Type B pancreatic cell (in vitro differentiated cells): ENCODE measurements at places on chromosomes 6 and 20. TPM values are rescaled to one million over a fixed set of nuclear protein-coding genes. Genes with fewer than 3 reads are reported as not detected.

DNA sequence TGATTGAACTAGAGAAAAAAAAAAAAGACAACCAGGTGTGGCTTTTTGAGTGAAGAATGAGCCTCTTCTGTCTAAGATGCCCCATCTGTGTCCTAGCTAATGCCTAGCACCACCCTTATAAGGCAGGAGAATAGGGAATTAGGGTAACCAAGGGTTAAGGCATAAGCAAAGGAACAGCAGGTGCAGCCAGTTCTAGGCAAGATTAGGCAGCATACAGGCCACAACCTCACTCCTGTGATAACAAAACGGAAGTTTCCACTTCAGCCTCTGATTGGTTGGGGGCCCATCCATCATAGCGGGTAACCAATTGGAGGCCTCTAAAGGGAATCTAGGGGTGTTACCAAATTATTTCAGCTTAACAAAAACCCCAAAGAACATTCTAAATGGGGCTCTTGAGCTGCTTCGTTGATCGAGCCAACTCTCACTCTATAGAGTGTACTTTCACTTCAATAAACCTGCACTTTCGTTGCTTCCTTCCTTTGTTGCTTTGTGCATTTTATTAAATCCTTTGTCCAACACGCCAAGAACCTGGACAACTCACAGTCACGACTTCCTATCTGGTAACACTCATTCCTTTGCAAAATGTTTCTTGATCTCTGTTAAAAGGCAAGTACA is 61.9 kb upstream of the TAGAP start:
- DNase-seq: peak; percentile 31

GRCh38 chr20:24086121-24086520 is 97.5 kb upstream of the GGTLC1 start:
- DNase-seq: no peak

DNA sequence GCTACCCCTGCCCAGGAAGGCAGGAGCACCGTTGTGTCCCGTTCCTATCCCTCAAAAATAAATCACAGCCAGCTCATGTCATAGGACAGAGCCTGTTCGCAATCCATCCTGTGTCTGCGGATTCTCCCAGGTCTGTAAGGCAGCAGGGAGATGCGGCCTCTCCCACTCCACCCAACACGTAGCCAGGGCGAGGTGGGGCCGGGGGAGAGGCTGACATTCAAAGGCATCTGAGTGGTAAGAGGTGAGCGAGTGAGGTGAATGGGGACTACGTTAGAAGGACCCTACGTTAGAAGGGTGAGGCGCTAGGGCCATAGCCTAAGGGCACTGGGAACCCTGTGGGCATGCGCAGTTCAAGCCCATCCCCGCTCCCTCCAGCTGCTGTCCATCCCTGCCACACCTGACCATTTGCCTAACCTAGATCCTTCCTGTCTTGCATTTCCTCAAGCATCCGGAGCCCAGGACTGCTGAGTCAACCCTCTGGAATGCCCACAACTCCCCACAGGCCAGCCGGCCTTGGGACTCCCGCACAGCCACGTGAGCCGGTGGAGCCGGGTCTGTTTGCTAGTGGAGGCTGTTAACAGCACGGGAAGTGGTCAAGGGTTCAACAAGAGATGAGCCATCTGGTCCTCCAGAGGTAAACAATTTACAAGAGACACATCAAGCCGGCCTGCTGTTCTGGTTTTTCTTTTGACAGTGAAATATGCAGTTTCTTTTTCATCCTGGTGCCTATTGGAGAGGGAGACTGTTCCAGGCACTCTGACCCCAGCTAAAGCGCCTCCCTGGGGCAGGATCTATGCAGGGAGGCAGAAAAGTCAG is 45.9 kb downstream of the RIPOR3 start:
- no peak for DNase-seq

DNA sequence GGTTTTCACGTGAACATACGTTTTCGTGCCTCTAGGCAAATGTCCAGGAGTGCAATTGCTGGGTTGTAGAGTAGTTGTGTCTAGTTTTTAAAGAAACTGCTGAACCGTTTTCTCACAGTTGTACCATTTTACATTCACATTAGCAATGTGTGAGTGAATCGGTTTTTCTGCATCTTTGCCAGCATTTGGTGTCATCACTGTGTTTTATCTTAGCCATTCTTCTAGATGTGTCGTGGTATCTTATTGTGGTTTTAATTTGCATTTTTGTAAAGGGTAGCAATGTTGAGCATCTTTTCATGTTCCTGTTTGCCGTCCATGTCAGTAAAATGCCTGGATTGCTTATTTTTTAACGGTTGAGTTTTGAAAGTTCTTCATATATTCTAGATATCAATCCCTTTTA is 10.2 kb downstream of the DOK5 start:
- no peak for DNase-seq

- no peak for DNase-seq
These were observed 33.2 kb downstream of the PLEKHG1 start for GRCh38 chr6:150632785-150633485.

DNA sequence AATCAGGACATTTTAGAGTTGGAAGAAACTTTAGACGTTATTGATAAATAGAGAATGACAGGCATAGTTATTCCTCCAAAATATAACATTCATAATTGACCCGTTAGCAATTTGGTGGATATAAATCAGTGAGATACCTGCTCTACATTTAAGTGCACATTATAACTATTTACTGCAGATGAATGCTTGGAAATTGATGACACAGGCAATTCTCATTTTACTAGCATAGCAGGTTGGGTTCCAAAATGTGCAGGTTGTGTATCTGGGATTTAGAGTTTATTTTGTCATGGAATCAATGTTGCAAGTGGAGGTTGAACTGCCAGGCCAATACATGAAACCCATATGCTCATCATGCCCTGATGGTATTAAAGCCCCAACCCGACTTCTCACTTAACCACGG is 44.4 kb upstream of the PROKR2 start:
- DNase-seq: no peak

- DNase-seq: no peak
These were observed 308.2 kb upstream of the PRND start for GRCh38 chr20:4413314-4414049.

DNA sequence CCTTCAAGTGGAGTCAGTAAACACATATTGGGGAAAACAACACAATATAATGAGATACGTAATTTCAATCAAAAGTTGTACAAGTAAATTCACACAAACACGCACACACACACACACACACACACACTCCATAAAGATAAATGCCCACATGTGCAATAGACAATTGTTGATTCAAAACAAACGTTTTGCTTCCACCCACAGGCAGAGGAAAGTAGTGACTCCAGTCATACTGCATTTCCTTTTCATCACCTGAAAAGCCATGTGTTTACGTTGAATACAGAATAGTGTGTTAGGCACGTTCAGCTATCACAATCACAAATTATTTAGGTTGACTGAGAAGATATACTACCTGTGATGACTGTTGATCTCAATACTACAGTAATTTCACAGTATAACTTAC is 443.8 kb upstream of the MANEA start:
- DNase-seq: no peak

DNA sequence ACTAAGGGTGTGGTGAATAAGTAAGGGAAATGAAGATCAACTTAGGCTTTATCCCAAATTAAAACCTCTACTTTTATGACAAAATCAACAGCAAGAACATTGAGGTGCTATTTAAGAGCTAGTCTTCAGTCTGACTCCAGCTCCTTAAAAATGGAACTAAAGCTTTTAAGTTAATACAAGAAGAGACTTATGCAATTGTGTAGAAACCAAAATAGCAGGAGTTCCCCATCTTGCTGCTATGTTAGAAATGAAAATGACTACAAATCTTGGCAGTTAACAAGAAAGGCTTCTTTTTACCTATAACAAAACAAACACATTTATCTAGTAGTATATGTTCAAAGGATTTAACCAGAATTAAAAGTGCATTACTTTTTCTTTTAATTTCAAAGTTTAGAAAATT is 25.7 kb downstream of the HMGN3 start:
- DNase-seq: no peak

DNA sequence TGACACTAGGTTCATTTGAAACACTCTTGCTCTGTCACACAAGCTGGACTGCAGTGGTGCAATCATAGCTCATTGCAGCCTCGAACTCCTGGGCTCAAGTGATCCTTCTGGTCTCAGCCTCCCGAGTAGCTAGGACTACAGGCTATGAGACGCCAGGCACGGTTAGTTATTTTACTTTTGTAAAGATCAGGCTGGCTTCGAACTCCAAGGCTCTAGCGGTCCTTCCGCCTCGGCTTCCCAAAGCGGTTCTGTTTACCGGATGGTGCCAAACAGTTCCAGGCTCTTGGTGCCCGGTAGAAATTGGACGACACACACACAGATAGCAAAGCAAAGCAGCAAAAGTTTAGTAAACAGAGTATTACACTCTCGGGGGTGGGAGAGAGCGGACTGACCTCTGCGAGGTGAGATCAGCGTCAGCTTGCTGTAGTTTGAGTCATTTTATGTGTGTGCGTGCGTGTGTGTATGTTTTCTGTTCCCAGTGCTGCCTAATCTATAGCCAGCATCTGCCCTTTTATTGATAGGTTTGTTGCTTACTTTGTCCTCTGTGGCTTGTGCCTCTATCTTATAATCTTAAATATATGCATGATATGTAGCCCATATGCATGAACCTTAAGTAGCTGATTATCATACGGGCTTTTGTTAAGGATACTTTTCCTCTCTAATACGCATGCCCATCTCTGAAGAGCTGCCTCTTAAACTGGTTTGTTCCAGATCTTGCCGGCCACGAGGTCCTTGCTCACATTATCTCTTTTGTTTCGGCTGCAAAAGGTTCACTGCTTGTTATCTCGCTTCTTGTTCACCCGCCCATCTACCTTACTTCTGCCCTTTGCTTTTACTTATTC is 75.2 kb downstream of the OR2B2 start:
- no peak for DNase-seq

DNA sequence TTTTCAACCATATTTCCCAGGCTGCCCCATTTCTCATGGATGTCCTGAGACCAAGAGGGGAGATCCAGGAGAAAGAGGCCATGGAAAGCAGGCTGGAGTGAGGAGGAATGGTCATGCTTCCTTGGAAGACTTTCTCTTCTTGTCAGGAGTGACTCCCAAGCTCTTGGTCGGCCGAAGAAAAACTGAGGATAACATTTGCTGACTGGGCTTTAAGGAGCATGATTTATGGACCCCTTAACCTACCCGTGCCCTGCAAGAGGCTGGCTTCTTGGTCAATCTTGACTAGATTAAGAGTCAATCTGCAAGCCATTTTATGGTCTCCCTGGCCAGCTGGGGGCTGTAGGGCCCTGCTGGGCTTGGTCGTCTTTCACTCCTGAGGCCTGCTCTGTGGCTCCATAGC is 22.8 kb downstream of the ADGRF4 start:
- no peak for DNase-seq

DNA sequence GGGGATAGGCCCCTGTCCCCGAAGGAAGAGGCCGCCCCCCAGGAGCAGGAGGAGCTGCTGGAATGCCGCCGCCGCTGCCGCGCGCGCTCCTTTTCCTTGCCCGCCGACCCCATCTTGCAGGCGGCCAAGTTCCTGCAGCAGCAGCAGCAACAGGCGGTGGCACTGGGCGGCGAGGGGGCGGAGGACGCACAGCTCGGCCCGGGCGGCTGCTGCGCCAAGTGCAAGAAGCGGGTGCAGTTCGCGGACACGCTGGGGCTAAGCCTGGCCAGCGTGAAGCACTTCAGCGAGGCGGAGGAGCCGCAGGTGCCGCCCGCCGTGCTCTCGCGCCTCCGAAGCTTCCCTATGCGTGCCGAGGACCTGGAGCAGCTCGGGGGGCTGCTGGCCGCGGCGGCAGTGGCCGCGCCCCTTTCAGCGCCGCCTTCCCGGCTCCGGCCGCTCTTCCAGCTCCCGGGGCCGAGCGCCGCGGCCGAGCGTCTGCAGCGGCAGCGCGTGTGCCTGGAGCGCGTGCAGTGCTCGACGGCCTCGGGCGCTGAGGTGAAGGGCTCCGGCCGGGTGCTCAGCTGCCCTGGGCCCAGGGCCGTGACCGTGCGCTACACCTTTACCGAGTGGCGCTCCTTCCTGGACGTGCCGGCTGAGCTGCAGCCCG is 630 bp downstream of the PPP1R3G start:
- DNase-seq: no peak

DNA sequence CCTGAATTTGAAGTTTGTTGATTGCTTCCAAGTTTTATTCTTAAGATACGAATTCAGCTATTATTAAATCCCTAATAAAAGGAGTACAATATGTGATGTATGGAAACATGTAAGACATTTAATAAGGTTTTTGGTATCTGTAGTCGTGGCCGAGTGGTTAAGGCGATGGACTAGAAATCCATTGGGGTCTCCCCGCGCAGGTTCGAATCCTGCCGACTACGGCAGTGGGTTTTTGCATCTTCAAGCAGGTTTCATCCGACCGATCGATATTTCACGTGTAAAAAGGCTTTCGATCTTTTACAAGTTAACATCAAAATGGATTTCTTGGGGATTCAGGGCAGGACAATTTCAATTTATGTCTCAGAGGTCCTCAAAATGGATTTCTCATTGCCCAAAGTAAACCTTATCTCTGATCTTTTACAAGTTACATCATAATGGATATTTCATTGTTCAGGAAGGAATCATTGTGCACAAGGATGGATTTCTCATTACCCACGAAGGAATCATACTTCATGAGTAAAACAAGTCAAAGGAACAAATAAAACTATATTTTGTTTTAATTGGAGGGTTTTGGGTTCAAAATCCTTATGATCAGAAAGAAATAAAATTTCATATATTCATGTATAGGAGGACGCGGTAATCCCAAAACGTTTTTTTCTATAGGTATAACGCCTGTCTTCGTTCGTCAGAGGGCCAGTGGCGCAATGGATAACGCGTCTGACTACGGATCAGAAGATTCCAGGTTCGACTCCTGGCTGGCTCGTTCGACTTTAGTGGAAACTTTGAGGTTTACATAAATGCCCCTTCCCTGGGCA is 37.3 kb upstream of the BTN3A2 start:
- peak; percentile 77 for DNase-seq

- DNase-seq: no peak
These were observed 321.1 kb upstream of the SULF2 start for GRCh38 chr20:48106428-48106827.

DNA sequence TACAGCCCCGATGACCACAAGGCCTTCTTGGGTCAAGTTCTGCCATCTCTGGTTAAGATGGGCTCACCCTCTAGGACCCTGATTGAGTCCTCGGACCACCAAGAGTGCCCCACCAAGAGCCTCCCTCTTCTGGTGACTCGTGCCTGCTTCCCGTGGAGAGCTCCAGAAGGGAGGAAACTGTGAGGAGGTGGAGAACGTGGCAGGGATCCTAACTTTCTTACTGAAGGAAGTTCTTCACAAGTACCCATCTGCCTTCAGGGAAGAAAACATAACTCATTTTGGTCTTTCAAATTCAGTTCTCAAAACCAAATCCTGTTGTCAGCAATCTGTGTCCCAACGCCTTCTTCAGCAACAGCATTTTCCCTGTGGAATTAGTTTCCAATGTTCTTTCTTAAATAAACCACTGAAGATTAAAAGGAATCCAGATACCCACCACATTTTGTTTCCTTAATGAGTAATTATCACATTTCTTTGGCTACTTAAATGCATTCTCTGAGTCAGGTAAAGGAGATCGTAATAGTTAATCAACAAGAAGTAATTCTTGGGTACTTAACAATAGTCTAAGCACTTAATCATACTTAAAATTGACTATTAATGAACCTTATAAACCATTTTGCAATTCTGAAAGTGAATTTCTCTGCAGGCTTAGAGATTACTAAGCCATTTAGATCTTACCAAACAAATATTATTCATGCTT is 185.8 kb upstream of the SGK1 start:
- no peak for DNase-seq

GRCh38 chr6:100968949-100969348 is 87.8 kb upstream of the ASCC3 start:
- no peak for DNase-seq

GRCh38 chr6:21199262-21199661 is 394.3 kb upstream of the SOX4 start:
- DNase-seq: no peak

The SLC22A23 gene
- 36.6 and 52.7 TPM in 2 replicates for total RNA-seq

The SLC22A7 gene
- 0.12 TPM in 1 of 2 replicates, not detected in the other for total RNA-seq

The AMD1 gene
- total RNA-seq: 58.8 and 84.3 TPM in 2 replicates

The NKX2-4 gene
- total RNA-seq: not detected in 2 replicates

The UBD gene
- 12.6 and 24.6 TPM in 2 replicates for total RNA-seq

The MATN4 gene
- total RNA-seq: 0.75 TPM in 1 of 2 replicates, not detected in the other
